Effector memory CD4-positive, alpha-beta T cell (primary cell): ENCODE measurements at places on chromosomes 3 and 15.

DNA sequence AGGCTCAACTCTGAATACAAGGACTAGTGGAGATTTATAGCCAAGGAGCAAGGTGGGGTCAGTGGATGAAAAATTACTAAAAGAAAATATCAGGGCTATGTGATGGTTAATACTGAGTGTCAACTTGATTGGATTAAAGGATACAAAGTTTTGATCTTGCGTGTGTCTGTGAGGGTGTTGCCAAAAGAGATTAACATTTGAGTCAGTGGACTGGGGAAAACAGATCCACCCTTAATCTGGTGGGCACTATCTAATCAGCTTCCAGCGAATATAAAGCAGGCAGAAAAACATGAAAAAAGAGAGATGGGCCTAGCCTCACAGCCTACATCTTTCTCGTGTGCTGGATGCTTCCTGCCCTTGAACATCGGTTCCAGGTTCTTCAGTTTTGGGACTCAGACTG, 14.4 kb upstream of the SENP7 start:
- DNase-seq = no peak
- H3K27ac ChIP-seq = no peak overlapping the region
- H3K36me3 ChIP-seq = no peaks in the 10 kb centered on the region
- H3K4me1 ChIP-seq = peaks cover 15% of the 10 kb centered on the region
- no peak overlapping the region for H3K4me3 ChIP-seq

GRCh38 chr15:60301024-60301423, 96.8 kb downstream of the ANXA2 start:
- H3K27ac ChIP-seq = no peak overlapping the region
- no peaks in the 10 kb centered on the region for H3K36me3 ChIP-seq
- peaks cover 3% of the 10 kb centered on the region for H3K27me3 ChIP-seq
- H3K4me1 ChIP-seq = no peaks in the 10 kb centered on the region
- no peak overlapping the region for H3K4me3 ChIP-seq

DNA sequence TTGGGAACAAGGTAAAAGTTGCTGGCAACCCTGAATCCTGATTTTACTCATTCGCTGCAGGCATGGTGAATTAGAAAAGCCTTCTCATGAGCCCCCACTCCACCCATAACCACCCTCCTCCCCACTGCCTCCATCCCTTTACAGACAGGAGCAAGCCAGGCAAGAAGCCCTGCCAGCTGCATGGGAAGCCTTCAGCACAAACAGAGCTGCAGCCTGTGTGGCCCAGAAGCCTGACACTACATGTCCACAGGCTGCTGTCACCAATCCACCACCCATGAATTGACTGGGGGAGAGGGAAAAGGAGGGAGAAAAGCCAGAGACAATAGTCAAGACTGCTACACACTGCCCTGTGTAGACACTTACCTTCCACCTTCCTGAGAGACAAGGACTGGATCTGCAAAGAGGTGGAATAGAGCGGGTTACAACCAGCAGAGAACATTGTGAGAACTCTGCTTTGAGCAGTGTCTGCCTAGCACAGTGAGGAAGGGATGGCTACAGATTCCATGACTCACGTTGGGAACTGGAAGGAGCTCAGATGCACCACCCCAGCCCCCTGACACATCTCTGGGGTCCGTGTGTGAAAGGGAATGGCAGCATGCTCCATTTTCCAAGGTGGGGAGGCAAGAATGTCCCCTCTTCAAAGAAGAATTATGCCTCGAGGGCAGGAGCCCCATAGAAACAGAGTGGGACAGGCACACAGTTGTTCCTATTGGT, 33.9 kb downstream of the DZIP1L start:
- H3K4me1 ChIP-seq = peaks cover 11% of the 10 kb centered on the region
- no peaks in the 10 kb centered on the region for H3K27me3 ChIP-seq
- no peak for DNase-seq
- no peak overlapping the region for H3K27ac ChIP-seq

GRCh38 chr3:45950131-45950530, 6.9 kb downstream of the CXCR6 start:
- H3K27me3 ChIP-seq = no peaks in the 10 kb centered on the region
- peaks cover 73% of the 10 kb centered on the region for H3K36me3 ChIP-seq
- no peak overlapping the region for H3K4me3 ChIP-seq
- peak overlapping the region; percentile 60 for H3K27ac ChIP-seq

GRCh38 chr3:129446926-129447325, 6.9 kb downstream of the IFT122 start:
- no peaks in the 10 kb centered on the region for H3K27me3 ChIP-seq
- no peak for DNase-seq
- H3K36me3 ChIP-seq = no peaks in the 10 kb centered on the region
- no peak overlapping the region for H3K27ac ChIP-seq
- H3K4me1 ChIP-seq = peaks cover 3% of the 10 kb centered on the region
- H3K4me3 ChIP-seq = no peak overlapping the region

- no peak for DNase-seq
- H3K27ac ChIP-seq = no peak overlapping the region
- H3K36me3 ChIP-seq = no peaks in the 10 kb centered on the region
- no peak overlapping the region for H3K4me3 ChIP-seq
Measured at GRCh38 chr15:74013374-74013894, 18.9 kb downstream of the PML start.

- DNase-seq = no peak
- no peak overlapping the region for H3K27ac ChIP-seq
- H3K36me3 ChIP-seq = no peaks in the 10 kb centered on the region
- no peak overlapping the region for H3K4me3 ChIP-seq
- H3K4me1 ChIP-seq = no peaks in the 10 kb centered on the region
Measured at GRCh38 chr3:53900666-53901331, 9.1 kb upstream of the SELENOK start.

GRCh38 chr3:25040748-25041147, 387.3 kb upstream of the RARB start:
- no peaks in the 10 kb centered on the region for H3K27me3 ChIP-seq
- H3K4me3 ChIP-seq = no peak overlapping the region
- no peaks in the 10 kb centered on the region for H3K36me3 ChIP-seq
- no peaks in the 10 kb centered on the region for H3K4me1 ChIP-seq

GRCh38 chr3:128727059-128727458, 1.1 kb downstream of the RAB7A start:
- no peak for DNase-seq
- peak overlapping the region; percentile 91 for H3K27ac ChIP-seq
- H3K4me3 ChIP-seq = peak overlapping the region; percentile 89
- no peaks in the 10 kb centered on the region for H3K27me3 ChIP-seq
- H3K36me3 ChIP-seq = no peaks in the 10 kb centered on the region
